GM23248 (cell line): ENCODE measurements at places on chromosomes 5 and 9. TPM values are rescaled to one million over a fixed set of nuclear protein-coding genes. Genes with fewer than 3 reads are reported as not detected.

Gene C6
- total RNA-seq: not detected in 2 replicates

Gene SPATA31C1
- total RNA-seq: not detected in 2 replicates

DNA sequence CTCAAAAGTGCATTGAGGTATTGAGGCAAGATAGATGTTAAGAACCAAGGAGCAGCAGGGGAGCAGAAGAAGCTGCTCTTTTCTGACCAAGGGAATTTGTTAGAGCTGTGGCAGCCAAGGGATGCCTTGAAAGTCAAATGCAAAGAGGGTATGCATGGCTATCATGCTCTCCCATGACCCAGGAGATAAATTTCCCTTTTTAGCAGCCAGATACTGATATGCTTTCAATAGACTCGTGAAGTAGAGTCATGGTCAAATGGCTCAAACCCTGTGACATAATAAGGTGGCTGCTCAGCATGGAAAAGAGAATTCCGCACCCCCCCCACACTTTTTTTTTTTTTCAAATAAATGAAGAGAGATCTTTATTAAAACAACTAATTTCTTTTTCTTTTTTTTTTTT, 180.9 kb upstream of the ACTBL2 start:
- peaks cover 19% of the 10 kb centered on the region for H3K4me1 ChIP-seq
- H3K4me3 ChIP-seq: no peak overlapping the region
- no peak overlapping the region for H3K27ac ChIP-seq
- no peak for DNase-seq
- H3K36me3 ChIP-seq: no peaks in the 10 kb centered on the region

DNA sequence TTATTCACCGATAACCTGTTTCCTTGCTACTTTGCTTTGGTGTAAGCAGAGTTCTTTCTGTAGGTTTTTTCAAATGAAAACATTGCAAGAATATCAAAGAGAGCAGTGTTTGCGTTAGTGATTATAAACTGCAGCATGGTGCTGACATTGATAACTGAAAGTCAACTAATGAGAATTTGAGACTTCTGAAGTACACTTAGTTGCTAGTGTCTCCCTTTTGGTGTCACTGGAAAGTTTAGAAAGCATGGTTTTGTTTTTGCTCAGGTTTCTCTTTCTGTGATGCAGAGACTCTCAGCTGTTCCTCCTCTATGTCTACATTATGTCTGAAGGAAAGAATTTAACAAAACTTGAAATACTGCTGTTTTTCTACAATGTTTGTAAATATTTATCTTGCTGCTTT, 80.2 kb upstream of the ZNF169 start:
- no peak overlapping the region for H3K27ac ChIP-seq
- no peak overlapping the region for H3K4me3 ChIP-seq
- no peak for DNase-seq
- H3K4me1 ChIP-seq: peaks cover 35% of the 10 kb centered on the region
- peaks cover 55% of the 10 kb centered on the region for H3K36me3 ChIP-seq
- no peaks in the 10 kb centered on the region for H3K27me3 ChIP-seq

- peak; percentile 74 for DNase-seq
- no peaks in the 10 kb centered on the region for H3K36me3 ChIP-seq
- H3K27ac ChIP-seq: no peak overlapping the region
- H3K27me3 ChIP-seq: no peaks in the 10 kb centered on the region
Measured at GRCh38 chr9:115170358-115171073, 52.6 kb upstream of the TNC start.
